Activated CD4-positive, alpha-beta T cell treated with anti-CD3 and anti-CD28 coated beads for 36 hours (primary cell): ENCODE measurements at places on chromosomes 4 and X. TPM values are rescaled to one million over a fixed set of nuclear protein-coding genes. Genes with fewer than 3 reads are reported as not detected.

The TLR1 gene
- 1.7 TPM for total RNA-seq

DNA sequence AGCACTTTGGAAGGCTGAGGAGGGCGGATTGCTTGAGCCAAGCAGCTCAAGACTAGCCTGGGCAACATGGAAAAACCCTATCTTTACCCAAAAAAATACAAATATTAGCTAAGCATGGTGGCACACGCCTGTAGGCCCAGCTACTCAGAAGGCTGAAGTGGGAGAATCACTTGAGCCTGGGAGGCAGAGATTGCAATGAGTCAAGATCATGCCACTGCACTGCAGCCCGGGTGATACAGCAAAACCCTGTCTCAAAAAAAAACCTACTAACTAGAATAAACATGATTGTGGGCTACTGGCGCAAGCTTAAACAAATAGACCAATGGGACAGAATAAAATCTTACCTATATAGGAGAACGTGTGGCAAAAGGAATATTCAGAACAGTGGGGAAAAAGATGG is 7.3 kb downstream of the CDKL2 start:
- DNase-seq, result no peak
- H3K27ac ChIP-seq, result no peak overlapping the region
- H3K27me3 ChIP-seq, result no peaks in the 10 kb centered on the region
- no peak overlapping the region for H3K4me3 ChIP-seq
- H3K36me3 ChIP-seq, result no peaks in the 10 kb centered on the region

DNA sequence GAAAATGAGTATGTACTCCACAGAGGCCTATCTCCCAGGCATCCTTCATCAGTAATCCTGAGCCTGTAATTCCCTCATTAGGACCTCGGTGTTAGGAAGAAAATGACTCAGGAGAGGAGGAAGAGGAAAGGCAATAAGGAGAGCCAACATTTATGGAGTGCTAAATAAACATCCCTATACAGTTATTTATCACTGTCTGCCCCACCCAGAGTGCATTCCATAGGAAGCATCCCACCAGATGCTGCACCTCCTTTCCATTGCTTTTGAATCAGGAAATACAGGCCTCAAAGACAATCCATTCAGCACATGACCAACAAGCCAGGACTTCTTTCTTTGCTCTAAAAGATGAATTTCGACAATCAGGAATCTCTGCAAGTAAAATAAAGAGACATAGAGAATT is 47.6 kb downstream of the USP38 start:
- no peaks in the 10 kb centered on the region for H3K27me3 ChIP-seq
- no peaks in the 10 kb centered on the region for H3K36me3 ChIP-seq
- no peak for DNase-seq
- no peak overlapping the region for H3K27ac ChIP-seq

DNA sequence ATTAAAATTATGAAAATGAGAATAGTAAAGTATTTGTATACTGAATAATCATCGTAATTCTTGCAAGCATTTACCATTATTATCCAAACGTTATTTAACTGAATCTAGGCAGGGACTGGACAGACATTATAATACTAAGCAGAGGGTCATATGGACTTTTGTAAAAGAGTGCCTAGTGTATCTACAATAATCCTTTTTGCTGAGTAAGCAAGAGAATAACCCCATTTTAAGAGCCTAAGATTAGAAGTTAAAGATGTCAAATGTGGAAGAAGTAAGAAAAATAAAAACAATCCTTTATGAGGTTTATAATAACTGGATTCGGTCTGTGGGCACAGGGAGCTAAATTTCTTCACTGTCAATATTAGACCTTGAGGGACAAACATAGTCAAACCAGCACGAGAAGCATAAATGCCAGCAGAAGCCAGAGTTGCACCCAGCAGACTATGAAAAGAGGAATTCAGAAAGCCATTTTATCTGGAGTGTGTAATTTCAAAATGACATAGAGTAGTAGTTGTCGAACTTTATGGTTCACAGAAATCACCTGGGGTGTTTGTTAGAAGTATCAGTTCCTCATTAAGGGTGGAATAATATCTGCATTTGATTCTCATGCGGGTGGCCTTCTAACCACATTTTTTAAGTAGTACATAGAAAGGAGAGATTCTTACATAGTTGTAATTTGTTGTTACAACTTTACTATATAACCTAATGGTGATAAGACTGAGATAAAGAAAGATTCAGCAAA is 39.7 kb upstream of the DCLK2 start:
- no peak overlapping the region for H3K4me3 ChIP-seq
- DNase-seq, result no peak
- no peaks in the 10 kb centered on the region for H3K36me3 ChIP-seq
- H3K4me1 ChIP-seq, result no peaks in the 10 kb centered on the region
- H3K27me3 ChIP-seq, result peaks cover 17% of the 10 kb centered on the region

GRCh38 chrX:128891554-128891953 is 631.7 kb downstream of the SMARCA1 start:
- H3K36me3 ChIP-seq, result no peaks in the 10 kb centered on the region
- no peak for DNase-seq
- no peaks in the 10 kb centered on the region for H3K4me1 ChIP-seq

DNA sequence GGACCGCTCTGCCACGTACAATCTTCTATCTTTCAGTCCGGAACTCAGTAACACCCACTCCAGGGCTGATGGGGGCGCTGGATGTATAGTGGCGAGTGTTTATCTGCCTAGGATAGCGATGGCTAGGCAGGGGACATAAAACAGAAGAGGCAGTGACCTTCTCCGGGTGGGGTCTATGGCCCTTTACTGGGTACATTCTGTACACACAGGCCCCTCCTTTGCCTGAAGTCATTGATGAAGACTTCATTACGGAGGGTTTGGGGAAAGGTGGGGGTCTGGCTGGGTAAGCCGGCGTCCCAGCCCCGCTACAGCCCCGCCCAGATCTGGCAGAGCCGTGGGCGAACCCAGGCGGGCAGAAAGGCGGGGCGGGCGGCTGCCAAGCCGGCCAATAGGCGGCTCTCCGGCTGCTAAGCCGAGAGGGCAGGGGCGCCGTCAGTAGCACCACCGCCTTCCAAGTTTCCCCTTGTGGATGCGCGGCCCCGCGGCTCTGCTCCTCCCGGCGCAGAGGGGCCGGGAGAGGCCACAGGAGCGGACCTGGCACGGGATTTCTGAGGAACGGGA is at the start of gene CHST7:
TSS of gene CHST7 (plus strand) at position 435 of the 561 bp plus-strand sequence. CDS start 167 bp downstream, outside the sequence.
- no peaks in the 10 kb centered on the region for H3K27me3 ChIP-seq
- H3K4me1 ChIP-seq, result peaks cover 41% of the 10 kb centered on the region
- DNase-seq, result peak; percentile 77
- peak within 1 kb of the TSS; percentile 77 for H3K4me3 ChIP-seq
- H3K36me3 ChIP-seq, result peaks cover 3% of the 10 kb centered on the region
- H3K27ac ChIP-seq, result peak within 1 kb of the TSS; percentile 95

DNA sequence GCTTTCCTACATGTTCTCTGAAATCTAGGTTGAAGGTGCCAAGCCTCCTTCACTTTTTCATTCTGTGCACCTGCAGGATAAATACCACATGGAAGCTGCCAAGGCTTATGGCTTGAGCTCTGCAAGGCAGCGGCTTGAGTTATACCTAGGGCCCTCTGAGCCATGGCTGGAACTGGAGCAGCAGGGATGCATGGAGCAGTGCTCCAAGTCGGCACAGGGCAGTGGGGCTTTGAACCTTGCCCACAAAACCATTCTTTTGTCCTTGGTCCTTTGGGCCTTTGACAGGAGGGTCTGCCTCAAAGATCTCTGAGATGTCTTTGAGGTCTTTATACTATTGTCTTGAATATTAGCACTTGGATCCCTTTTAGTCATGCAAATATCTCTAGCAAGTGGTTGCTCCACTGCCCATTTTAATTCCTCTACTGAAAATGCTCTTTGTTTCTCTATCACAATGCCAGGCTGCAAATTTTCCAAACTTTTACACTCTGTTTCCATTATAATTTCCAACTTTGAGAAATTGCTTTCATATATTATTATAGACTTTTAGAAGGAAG is 536.2 kb upstream of the KLHL4 start:
- no peak for DNase-seq
- H3K4me1 ChIP-seq, result no peaks in the 10 kb centered on the region
- no peak overlapping the region for H3K27ac ChIP-seq
- H3K36me3 ChIP-seq, result no peaks in the 10 kb centered on the region
